Kidney tubule cell (primary cell): ENCODE measurements at places on chromosomes 4 and X.
A peak's percentile ranks its signal among the peaks of the same experiment; 100 is the strongest.

GRCh38 chr4:128277856-128278255 is 9.8 kb downstream of the PGRMC2 start:
- no peak for DNase-seq

DNA sequence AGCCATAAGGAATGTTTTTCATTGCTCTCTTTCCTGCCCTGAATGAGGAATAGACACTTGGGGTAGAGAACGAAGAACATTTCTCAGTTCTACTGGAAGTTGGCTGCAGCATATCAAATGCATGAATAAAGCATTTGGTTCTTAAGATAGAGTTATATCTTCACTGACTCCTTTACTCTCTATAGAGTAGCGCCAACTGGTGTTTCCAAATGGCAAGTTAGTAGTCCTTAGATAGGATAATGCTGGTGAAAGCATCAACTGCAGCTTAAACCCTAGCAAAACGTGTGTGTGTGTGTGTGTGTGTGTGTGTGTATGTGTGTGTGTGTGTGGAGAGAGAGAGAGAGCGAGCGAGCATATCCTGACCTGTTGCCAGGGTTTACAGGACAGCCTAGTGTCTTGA is 62.2 kb upstream of the FRMPD4 start:
- DNase-seq = peak; percentile 5

DNA sequence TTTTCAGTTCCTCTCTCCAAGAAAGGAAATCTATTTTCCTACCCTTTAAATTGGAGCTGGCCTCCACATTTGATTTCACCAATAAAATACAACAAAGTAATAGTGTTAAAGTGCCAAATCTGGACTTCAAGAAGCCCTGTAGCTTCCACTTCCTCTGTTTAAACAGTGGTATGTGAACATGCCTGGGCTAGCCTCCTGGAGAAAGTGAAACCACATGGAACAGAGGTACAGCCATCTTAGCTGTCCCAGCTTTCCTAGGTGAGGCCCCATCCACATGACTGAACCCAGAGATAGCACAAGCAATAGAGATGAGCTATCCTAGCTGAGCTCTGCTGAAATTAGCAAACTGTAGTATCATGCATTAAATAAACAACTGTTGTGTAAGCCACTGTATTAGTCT is 131.8 kb upstream of the VCX start:
- DNase-seq = peak; percentile 17

DNA sequence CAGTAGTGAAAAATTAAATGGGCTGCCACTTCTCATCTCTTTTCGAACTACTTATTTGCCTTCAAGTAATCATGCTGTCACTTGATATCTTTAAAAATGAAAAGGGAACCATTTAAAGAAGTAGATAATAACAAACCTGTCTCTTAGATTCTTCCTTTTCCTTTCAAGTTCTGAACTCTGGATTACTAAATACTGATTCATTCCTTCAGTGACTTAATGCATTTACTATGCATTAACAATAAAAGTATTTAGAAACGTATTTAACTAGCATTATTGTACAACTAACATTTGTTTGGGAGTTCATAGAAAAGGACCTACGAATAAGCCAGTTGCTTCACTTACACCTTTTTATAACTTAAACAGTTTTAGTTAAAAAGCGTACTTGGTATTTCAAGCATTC is 61.1 kb upstream of the RAB33B start:
- DNase-seq = no peak

GRCh38 chrX:66676413-66676812 is 37.5 kb upstream of the EDA2R start:
- DNase-seq = peak; percentile 8

DNA sequence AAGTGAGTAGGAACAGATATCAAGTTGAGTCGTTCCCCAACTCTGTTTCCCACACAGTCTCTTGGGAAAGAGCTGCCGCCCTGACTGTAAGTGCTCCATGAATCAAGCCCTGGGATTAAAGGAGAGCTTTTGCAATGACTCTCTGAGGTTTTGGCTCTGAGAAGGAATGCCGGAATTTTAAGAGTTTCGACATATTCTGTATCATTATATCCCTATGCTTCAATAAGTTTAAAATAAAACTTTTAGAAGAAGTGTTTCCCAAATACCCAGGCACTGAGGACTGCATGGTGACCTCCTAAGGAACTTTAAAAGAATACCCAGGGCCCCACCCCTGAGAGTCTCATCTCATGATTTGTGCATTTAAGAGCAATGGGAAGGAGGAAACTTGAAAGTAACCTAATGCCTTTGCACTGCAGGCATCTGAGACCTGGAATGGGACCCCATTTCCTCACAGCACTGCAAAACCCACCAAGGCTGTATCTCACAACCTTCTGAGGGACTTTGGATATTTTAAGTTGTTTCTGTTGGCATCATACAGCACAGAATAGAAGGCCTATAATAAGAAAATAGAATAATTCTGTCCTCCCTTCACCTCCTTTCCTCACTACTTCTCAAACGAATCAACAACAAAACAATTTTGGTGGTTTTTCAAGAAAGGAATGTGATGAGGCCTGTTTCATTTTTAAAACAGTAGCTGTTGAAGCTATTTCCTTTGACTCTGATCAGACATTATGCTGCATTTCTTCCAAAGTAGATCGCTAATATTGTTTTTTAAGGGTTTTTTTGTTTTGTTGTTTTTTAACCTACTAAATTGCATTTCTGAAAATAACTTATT is 121.2 kb downstream of the GASK1B start:
- DNase-seq = peak; percentile 38

GRCh38 chr4:155602351-155603140 is 64.1 kb upstream of the GUCY1A1 start:
- DNase-seq = peak; percentile 35

GRCh38 chrX:109812236-109812635 is 79.2 kb upstream of the ACSL4 start:
- DNase-seq = no peak

DNA sequence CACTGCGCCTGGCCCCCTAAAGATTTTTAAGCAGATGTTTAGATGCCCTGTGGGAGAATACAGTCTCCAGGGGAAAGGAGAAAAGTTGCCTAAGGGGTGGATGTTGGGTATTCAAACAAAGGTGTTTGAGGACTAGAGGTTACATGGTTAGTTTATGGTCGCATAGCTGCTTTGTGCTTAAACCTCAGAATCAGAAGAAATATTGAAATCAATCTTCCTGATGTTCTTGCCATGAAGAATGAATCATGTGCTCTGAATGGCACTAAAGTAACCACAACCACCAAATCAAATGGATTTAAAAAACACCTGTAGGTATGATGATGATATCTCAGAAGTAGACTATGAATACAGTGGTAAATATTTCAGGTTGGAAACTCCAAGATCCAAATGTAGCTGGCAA is 42.7 kb upstream of the TEX13A start:
- DNase-seq = no peak

- no peak for DNase-seq
Measured at GRCh38 chr4:54185044-54185780, 43.9 kb upstream of the PDGFRA start.

- DNase-seq = peak; percentile 93
Measured at GRCh38 chr4:26088433-26088928, 174.5 kb downstream of the SMIM20 start.

- peak; percentile 10 for DNase-seq
Measured at GRCh38 chr4:152038238-152038637, 277.4 kb upstream of the GATB start.

DNA sequence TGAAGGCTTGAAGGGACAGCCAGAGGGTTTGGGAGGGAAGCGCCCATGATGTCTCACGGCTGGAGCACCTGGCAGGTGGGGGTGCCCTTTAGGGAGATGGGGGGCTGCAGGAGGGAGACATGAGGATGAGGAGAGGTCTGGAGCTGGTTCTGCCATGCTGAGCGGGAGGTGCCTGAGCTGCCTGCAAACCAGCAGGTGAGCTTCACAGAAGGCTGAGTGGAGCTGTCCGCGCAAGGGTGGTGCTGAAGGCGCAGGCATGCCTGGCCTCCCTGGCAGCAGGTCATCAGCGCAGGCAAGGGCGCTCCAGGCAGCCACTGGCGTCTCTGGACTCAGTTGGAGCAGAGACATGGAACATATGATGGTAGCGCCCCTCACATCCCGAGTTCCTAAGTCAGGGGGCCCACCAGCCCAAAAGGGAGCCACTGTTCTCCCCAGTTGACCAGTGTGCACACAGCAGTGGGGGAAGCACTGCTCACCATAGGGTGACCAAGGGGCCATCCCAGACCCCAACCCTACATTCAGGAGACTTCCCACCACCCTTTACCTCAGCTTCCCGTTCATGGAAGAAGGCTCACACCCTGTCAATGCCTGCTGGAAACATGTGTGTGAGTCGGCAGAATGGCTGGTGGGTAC is 25.8 kb downstream of the ADRA2C start:
- peak; percentile 40 for DNase-seq

GRCh38 chr4:124491361-124492145 is 221.0 kb downstream of the ANKRD50 start:
- no peak for DNase-seq

DNA sequence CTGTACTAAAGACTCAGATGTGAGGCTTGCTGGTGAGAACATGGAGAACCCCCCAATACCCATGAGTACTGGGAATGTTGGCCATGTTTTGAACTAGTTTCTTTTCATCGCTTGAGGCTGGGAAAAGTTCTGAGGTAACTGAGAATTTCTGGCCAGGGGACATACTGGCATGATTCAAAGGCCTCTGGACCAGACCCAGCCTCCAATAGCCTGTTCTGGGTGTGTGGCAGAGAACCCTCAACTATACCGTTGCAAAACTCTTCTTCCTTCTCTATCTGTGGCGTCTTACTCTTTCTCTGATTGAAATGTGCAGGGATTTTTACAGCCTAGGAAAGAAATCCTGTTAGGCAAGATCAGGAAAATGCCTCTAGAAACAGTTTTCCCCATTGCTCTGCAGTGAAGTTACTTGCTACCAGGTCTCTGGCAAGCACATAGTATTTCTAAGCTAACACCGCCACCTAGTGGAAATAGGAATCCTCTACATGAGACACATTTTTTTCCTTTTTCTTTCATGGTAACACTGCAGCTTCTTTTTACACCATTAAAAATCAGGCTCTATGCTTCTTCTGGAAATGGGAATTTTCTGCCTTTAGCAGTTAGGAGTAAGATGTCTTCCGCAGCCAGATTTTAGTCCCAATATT is 170.7 kb upstream of the ZCCHC13 start:
- DNase-seq = peak; percentile 72

DNA sequence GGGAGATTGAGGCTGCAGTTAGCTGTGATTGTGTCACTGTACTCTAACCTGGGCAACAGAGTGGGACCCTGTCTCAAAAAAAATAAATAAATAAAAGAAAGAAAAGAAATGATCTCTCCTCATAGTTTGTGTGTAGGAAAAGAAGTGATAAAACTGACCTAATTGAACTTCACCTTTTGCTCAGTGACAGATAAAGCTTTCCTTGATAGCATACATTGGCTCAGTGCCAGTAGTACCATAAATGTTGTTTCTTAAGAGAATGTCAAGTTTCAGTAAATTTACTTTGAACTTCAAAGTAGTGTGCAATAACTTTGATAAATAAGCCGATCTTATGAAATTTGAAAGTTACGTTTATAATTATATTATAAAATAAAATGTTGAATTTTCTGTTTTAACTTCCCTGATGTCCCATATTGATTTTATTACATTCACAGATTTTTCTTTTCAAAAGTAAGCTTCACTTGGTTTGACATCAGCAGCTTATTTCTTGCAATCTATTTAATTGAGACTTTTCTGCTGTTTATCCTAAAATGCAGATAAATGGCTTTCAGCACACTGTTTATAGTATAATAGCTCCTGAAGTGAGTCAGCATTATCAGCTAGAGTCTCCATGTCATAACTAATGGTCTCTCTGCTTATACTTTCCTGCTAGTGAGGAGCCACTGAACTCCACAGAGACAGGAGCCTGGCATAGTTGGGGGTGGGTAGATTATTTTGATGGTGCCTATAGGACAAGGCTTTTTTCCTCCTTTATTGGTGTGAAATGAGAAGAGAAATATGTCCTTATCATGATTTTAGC is 330.1 kb downstream of the BMPR1B start:
- no peak for DNase-seq

DNA sequence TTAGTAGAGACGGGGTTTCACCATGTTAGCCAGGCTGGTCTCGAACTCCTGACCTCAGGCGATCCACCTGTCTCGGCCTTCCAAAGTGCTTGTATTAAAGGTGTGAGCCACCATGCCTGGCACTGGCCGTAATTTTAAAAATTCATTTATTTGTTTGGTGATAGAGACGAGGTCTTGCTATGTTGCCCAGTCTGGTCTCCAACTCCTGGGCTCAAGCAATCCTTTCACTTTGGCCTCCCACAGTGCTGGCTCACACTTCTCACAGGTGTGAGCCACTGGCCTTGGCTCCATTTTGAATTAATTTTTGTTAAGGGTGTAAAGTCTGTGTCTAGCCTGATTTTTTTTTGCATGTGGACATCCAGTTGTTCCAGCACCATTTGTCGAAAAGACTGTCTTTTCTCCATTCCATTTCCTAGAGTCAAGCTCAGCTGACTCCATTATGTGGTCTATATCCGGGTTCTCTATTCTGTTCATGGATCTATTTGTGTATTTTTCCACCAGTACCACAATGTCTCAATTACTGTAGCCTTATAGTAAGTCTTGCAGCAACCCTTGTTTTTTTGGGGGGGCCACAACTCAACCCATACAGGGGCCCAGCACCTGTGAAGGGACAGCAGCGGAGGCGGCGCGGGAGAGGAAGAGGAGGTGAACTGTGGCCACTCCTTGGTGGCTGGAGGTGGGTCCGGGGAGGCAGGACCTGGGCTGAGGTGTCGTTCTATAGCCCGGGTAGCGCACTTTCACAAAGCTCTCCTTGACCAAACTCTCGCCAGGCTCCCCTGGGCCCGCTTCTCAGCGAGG is 1.5 kb upstream of the NSD2 start:
- DNase-seq = no peak

DNA sequence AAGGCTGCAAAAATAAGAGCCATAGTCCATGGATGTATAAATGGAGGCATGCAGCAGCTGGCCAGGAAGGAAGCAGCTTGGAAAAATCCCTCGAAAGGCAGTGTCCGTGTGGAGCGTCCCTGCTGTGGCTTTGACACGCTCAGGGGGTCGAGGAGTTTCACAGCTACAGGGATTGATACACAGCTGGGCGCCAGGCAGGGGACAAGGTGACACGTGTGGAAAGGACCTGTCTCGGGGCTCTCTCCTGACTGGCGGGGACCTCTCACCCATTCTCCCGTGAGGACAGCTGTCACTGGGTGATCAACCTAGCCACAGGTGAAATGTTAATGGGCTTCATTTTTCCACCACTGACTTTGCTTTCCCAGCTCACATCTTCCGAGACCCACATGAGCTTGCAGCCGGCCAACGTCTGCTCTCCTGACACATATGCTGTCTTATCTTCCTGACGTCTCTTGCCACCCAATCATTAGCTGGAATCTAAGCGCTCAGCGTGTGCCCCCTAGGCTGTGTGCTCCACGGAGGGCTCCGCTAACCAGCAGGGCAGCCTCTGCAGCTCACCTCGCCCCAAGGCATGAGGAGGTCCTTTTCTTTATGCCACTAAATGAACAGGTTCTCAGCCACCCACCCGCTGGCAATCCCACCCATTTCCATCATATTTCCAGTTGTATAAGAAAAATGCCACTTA is 89.4 kb upstream of the AFAP1 start:
- DNase-seq = no peak

DNA sequence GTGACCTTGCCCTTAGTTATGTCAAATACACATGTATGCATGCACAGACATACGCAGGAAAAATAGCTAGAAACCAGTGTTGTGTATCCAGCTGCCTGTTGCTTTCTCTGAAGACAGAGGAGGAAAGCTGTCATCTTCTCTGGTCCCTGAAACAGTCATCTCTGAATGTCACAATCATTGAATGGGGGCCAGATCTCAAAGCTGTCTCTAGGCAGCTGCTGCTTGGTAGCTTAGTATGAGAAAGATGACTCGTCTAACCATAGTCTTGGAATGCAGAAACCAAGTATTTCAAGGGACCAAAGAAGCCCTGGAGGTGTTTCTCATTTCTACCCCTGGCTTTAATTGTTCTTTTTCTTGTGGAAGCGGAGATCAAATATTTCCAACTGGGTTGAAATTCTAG is 4.0 kb downstream of the GRIA3 start:
- DNase-seq = peak; percentile 76
